ENCODE measurements at places on chromosomes 13 and 19.
A peak's percentile ranks its signal among the peaks of the same experiment; 100 is the strongest.

GRCh38 chr19:46134527-46134926, 10.0 kb upstream of the IGFL3 start:
- peak; percentile 11 for DNase-seq

GRCh38 chr19:41807176-41807575, 10.8 kb downstream of the CEACAM3 start:
- no peak for DNase-seq

- DNase-seq, result no peak
These were observed 53.6 kb upstream of the ARHGEF7 start for GRCh38 chr13:111061358-111062045.

- peak; percentile 33 for DNase-seq
These were observed 903 bp downstream of the LATS2 start for GRCh38 chr13:21060338-21061028.

DNA sequence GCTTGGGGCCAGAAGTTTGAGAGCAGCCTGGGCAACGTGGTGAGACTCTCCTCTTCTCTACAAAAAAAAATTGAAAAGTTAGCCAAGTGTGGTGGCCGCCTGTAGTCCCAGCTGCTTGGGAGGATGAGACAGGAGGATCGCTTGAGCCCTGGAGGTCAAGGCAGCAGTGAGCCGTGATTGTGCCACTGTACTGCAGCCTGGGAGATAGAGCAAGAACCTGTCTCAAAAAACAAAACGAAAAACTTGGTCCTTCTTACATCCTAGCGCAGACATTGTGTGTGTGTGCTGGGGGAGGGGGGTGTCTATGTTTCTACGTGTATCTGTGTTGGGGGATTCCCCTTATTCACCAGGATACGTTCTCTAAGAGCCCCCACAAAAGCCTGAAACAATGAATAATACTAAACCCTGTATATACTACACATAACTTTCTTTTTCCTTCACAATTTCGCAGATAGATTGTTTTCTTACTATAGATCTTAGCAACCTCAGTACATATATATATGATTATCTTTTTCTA, 7.9 kb downstream of the AXL start:
- no peak for DNase-seq

DNA sequence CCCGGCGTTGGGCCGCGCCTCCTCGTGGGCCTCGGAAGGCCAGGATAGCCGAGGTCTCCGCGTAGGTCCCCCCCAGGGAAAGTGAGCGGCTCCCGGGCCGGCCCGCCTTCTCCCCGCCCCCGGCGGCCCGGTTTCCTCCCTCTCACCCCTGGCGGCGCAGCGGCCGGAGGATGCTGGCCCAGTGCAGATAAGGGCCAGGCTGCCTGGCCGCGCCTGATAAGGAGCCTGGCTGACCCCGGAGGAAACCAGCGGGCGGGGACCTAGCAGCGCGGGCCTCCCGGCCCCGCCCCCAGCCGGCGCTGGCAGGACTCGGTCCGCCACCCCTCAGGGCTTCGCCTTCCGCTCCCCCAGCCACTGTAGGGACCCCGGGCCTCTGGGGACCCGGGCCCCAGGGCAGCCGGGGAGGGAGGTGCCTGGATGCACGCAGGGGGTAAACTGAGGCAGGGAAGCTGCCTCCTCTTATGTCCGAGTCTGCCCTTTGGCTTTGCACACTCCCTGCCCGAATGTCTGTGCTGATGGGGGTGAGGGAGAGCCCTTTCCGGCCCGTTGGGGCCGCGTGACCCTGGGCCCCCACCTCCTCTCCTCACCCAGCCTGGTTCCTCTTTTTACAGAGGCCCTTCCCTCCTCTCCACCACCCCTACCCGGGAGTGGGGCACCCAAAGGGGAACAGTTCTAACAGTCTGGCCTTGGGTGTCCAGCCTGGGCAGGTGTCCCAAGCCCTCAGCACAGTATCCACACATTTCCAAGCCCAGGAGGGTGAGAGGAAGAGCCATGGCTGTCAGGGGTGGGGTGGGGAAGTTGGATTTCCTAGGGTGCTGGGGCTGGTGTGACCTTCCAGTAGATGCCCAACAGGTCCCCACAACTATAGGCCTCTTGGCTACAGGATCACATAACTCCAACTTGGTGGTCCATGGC, at the start of gene LYL1:
TSS of gene LYL1 (minus strand) at position 193 of the 915 bp plus-strand sequence. CDS start 1,687 bp downstream, outside the sequence.
- DNase-seq, result no peak

DNA sequence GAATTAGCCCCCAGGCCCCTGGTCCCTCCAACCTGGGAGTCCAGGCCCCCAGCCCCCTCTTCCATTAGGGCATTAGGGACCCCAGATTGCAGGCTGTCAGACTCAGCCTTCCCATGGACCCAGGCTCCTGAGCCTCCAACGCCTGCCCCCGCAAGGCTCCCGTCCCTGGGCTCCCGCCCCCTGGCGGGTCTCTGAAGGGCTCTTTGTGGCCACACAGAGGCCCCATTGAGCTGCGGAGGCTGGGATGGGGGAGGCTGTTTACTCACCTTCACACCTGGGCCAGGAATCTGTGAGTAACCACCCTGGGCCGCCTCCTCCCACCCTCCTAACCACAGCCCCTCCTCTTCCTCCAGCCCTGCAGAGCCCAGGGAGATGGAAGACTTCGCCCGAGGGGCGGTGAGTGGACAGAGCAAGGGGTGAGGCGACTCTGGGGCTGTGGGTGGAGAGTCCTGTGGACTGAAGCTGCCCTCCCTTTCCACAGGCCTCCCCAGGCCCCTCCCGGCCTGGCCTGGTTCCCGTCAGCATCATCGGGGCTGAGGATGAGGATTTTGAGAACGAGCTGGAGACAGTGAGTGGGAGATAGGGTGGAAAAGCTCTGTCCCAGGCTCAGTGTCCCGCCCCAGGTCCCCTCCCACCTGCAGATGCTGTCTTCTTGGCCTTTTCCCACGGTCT, 4.9 kb downstream of the ARHGEF1 start:
- DNase-seq, result no peak

- DNase-seq, result no peak
These were observed 157.5 kb upstream of the ZNF536 start for GRCh38 chr19:30214651-30215051.

DNA sequence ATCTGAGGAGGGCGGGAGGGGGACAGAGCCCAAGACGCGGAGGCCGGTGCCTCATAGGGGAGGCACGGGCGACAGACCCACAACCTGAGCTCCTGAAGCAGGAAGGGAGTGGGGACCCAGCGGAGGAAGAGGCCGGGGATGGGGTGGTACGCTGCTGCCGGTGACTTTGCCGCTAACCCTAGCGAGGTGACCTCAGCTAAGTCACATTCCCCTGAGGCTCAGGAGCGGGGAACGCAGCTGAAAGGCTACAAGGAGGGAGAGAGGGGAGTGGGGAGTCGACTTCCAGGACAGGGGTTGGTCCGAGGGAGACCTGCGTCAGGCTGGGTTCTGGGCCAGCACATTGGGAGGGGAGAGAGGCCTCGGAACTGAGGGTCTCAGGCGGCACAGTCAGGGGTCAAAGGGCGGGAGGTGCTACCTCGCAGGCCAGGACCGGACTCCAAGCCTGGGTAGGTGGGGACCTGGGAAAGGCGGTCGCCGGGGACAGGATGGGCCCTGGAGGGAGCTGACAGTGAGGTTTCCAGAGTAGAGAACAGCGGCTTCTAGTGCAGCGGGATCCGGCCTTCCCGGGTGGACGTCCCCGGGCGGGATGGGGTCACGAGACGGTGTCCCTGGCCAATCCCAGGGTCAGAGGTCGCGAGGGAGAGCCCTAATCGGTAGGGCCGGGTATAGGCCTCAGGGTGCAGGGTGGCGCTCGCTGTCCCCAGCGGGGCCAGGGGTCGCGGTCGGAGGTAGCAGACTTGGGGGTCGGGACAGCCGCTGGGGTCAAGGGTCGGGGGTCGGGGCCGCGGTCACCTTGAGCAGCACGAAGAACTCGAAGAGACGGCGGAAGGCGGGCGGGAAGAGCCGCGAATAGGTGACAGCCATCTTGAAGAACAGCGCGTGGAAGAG, 699 bp downstream of the TMEM259 start:
- no peak for DNase-seq

DNA sequence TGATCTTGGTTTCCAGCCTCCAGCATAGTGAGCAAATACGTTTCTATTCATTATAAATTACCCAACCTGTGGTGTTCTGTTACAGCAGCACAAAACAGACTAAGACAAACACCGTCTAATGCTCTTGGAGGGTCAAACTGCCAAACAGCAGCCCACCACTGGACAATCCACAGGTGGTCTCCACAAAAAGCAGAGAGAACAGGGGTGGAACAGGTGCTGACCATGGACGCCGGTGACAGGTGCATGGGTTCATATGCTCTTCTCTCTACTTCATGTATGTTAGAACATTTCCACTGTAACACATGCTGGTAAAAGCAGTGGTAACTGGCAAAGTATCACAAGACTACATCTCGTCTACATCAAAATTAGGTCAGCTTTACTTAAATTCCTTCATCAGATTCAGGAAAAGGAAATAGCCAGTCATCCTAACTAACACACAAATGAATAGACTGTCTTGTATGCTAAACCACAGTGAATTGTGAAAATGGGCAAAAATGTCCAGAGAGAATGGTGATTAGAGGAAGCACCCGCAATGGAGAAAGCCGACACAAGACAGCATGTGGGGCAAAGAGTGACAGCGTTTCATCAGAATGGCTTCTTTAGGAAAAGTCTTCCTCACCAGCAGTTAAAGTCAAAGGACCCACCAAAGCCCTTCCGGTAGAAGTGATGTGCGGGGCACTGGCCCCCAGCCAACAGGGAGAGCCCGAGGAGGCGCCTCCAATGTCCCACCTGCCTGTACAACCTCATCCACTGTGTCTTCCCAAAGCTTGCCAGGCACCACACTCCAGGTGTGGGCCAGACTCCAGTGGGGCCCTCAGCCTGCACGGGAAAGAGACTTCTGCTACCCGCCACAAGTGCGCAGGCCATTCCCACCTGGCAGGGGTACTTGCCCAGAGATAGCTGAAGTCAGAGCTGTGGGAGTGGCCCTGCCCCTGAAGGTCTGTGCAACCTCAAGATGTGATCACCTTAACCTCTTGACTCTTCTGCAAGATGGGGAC, 6.5 kb downstream of the CARS2 start:
- DNase-seq, result no peak

GRCh38 chr19:49256691-49257090, 68.3 kb downstream of the SLC6A16 start:
- DNase-seq, result no peak

- DNase-seq, result no peak
These were observed 848.1 kb upstream of the SLITRK1 start for GRCh38 chr13:84730376-84730775.

DNA sequence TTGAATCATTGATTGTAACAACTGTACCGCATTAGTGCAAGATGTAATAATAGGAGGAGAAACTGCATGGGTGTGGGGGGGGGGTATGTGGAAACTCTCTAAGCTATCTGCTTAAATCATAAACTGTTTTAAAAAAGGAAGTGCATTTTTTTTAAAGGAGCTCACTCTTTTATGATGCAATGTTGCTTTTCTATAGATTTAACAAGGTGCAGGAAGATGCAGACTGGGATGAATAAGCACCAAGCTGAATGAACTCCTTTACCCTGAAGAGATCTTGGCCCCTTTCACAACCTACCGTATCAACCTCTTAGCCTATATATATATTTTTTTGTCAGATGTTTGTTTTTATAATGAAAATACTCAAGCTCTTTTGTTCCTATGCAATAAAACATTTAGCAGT, 95.9 kb downstream of the AKAP11 start:
- peak; percentile 11 for DNase-seq

GRCh38 chr19:14385492-14385891, 4.2 kb downstream of the ADGRE5 start:
- DNase-seq, result no peak

GRCh38 chr13:20136781-20137703, 23.8 kb downstream of the GJA3 start:
- no peak for DNase-seq

DNA sequence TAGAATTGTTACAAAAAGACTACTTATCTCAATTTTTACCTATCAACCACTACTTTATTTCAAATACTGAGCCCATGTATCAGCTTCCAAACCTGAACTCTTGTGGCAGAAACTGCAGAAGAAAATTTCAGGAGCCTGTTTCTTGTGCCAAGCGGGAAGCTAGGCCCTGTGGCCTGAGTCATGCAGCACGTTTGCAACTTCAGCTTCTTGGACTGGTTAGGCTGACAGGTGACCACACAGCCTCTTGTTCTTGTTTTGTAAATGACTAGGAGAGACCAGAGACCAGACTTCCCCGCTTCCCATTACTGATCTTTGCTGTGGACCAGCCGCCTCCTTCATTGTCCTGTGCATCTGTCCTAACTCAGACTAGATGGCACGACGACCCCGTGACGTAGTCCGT, 3.4 kb upstream of the LAMP1 start:
- no peak for DNase-seq

DNA sequence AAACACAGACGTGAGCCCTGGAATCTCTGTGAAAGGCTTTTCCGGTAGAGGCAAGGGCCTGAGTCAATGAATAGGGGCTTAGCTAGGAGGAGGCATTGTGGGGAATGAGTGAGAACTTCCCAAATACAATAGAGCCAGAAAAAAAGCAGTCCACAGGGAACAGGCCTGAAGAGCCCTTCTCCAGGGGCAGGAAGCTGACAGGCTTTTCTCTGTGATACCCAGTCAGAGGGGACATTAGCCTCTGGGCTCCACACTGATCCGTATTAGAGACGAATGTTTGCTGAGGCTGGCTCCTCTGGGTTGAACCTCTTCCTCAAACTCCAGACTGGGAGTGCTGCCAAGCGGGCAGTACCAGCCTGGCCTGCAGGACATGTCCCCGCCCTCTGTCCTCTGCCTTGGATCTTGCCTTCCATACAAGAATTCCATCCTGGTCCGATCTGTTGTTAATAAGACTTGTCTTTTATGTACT, 2.3 kb downstream of the DHRS12 start:
- no peak for DNase-seq

- no peak for DNase-seq
These were observed 110.1 kb upstream of the UQCRFS1 start for GRCh38 chr19:29323021-29323430.

GRCh38 chr13:109131698-109132257, 502.4 kb downstream of the MYO16 start:
- no peak for DNase-seq

GRCh38 chr19:55273978-55274707, 5.8 kb downstream of the HSPBP1 start:
- DNase-seq, result no peak

Measured in HCEC 1CT (cell line).